ENCODE measurements at places on chromosomes 6 and 20. TPM values are rescaled to one million over a fixed set of nuclear protein-coding genes. Genes with fewer than 3 reads are reported as not detected.

The SOX18 gene
- 1.1 TPM for total RNA-seq

The SLC24A3 gene
- not detected for total RNA-seq

DNA sequence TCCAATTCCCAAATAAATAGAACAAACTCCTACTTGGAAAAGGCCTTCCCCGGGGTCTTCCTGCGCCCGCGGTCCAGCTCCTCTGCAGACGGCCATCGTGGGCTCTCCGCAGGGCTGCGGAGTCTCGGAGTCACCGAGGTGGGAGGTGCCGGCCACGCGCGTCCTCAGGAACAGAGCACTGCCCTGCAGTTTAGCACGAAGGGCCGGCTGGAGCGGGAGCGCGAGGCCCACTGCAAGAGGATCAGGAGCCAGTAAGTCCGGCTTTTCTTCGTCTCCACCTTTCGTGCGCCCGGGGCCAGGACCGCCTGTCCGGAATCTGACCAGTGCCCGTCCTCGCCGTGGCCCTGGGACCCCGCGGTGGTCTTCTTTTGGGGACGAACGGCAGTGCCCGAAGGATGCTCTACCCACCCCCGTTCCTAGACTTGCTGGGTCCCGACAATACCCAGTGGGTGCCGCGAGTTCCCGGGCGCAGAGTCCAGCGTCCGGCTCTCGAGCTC is 1.4 kb downstream of the BHLHE23 start:
- peaks cover 45% of the 10 kb centered on the region for H3K27me3 ChIP-seq
- no peak overlapping the region for H3K27ac ChIP-seq
- peaks cover 15% of the 10 kb centered on the region for H3K4me1 ChIP-seq
- H3K4me3 ChIP-seq, result no peak overlapping the region
- no peaks in the 10 kb centered on the region for H3K36me3 ChIP-seq

- H3K27ac ChIP-seq, result no peak overlapping the region
- no peaks in the 10 kb centered on the region for H3K36me3 ChIP-seq
- H3K4me3 ChIP-seq, result no peak overlapping the region
- H3K4me1 ChIP-seq, result no peaks in the 10 kb centered on the region
Measured at GRCh38 chr6:7489376-7489775, 52.1 kb upstream of the DSP start.

GRCh38 chr6:91483415-91484105 is 896.7 kb upstream of the MAP3K7 start:
- no peak overlapping the region for H3K27ac ChIP-seq
- no peaks in the 10 kb centered on the region for H3K27me3 ChIP-seq
- H3K4me1 ChIP-seq, result no peaks in the 10 kb centered on the region
- no peak for DNase-seq
- no peak overlapping the region for H3K4me3 ChIP-seq

GRCh38 chr6:157163434-157164159 is 159.7 kb downstream of the TMEM242 start:
- no peaks in the 10 kb centered on the region for H3K4me1 ChIP-seq
- H3K4me3 ChIP-seq, result no peak overlapping the region
- H3K27me3 ChIP-seq, result no peaks in the 10 kb centered on the region
- DNase-seq, result no peak
